ENCODE measurements at places on chromosomes 2 and 18.

GRCh38 chr18:55382277-55382805 lies 205.7 kb downstream of the TCF4 start:
- no peak for DNase-seq

DNA sequence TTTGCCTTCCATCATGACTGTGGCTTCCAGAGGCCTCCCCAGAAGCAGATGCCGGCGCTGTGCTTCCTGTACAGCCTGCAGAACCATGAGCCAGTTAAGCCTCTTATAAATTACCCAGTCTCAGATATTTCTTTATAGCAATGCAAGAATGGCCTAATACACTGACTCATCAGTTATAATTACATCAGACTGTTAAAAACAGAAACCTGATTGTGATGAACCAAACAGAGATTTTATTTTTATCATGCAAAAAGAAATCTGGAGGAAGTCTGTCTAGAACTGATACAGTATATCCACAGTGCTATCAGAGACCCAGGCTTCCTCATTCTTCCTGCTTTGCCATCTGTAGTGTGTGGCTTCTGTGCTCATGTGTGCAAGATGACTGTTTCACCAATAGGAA lies 93.4 kb upstream of the MEX3C start:
- no peak for DNase-seq

DNA sequence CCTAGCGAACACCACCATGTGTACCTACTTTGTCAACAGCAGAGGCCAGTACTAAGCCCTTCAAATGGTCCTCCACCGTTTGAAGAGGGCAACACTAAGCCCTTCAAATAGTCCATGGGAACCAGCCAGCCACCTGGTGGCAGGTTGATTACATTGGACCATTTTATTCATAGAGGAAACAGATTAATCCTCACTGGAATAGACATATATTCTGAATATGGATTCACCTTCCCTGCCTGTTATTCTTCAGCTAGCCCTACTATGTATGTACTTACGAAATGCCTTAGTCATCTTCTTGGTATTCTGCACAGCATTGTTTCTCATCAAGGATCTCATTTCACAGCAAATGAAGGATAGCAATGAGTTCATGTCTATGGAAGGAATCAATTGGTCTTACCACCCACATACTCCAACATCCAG lies 10.0 kb upstream of the ZNF396 start:
- DNase-seq, result no peak

- DNase-seq, result peak; percentile 12
Observed at GRCh38 chr2:151826737-151827157, 1.5 kb downstream of the ARL5A start.

DNA sequence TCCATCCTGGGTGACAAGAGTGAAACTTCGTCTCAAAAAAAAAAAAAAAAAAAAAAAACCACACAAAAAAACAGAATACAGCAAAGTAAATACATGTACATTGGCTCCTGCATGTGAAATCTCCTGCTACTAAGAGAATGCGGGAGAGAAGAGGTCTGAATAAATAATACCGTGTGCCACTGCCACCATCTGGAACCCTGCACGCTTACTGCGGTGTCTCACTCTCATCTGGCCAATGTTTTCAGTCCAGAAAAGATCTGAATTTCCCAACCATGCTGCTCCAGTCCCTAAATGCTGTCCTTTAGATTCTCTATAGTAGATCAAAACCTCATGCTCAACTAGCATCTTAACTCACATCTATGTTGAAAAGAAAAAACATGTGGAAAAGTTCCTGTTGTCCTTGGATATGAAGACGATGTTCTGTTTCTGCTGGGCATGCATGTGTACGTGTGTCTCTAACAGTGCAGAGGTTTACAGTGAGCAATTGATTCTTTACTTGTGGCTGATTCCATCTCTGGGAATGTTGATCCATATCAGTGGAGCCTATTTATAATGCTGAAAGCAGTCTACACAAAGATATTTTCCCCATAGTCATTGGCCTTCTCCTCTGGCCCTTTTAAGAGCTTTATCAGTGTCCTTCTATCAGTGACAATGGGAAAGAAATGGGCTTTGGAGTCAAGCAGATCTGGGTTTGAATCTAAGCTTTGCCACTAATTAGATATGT lies 11.9 kb downstream of the STON1 start:
- no peak for DNase-seq

DNA sequence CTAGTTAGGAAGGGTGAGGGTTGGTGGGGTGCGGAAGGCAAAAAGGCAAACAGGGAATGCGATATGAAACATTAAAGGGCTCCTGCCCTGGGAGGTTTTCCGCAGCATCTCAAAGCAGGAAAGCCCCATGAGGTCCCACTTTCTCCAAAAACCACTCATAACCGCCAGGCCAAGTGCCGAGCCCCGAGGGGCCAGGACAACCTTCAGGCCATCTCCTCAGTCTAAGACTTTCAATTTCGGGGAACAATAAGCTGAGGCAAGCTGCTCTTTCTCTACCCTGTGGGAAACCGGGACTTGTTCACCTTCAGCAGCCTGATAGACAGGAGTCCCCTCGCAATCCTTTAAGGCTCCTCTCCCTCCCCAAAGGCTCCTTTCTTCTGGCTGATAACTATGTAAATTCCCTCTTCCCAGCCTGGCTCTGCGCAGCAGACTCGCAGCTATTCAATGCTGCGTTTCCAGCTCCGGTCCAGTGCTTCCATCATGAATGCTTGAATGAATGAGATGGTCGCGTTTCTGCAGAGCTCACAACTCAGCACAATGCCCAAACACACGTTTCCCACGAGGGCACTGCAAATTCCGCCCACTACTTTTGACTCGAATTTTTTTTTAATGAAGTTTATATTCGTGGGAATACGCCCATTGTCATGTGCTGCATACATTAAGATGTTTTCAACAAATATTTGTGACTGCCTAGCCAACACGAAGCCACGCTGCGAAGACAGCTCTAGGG lies 1.4 kb downstream of the LAMA1 start:
- no peak for DNase-seq

DNA sequence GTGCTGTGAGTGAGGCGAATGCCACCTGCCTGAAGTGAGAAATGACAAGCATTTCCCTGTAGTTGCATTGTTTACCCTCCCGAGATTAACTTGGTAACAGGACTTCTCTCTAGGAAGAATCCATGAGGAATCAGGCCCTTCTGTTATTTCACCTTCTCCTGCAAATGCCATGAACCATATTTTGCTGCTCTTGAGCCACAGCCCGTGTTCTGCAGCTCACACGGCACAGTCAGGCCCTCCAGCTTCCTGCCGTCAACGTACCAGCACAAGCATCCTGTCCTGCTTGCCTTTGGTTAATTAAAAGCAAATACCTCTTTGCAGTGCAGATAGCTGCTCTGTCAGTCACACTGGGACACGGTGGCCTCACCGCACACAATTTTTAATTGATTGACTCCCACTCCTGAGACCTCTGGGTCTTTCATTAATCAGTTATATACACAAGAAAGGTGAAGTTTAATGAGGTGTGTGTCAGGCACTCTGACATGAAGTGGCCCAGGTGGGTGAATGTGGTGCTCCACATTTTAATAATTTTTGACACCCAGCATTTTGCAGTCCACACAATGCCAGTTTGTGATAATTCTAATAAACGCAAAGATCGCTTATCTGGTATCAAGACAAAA lies 95.3 kb upstream of the ASB18 start:
- no peak for DNase-seq

DNA sequence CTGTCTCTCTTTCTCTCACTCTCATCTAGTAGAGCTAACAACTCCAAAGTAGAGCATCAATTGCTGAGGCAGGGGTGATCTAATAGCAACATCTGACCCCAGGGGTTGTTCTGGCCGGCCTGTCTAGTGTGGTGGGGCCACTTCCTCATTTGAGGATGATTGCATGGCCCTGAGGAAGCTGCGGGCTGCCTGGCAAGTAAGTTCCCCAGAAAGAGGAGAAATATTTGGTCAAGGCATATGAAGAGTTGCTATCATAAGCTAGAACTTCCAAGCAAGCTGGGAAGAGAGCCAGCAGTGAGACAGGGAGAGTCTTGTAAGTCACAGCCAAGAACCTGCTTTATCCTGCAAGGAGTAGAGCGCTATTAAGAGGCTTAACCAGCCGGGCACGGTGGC lies 50.8 kb upstream of the TMEM87B start:
- peak; percentile 41 for DNase-seq

DNA sequence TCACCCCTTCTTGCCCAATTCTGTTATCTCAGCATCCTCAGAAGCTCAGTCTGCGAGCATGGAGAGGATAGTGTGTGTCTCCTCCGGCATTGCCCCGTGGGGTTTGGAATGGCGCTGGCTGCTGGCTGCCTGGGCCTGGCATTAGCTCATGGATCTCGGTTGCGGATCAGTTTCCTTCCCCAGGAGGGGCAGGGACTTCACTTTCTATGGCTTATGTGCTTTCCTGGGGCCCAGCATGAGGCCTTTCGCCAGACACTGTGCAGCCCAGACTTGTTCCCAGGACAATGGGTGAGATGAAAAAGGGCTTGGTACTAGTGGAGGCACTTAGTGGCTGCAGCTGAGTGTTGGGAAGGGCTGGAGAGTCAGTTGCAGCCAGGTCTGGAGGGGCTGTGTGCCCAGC lies 143.3 kb downstream of the GLI2 start:
- no peak for DNase-seq

- no peak for DNase-seq
Observed at GRCh38 chr2:235639885-235640284, 146.0 kb downstream of the AGAP1 start.

DNA sequence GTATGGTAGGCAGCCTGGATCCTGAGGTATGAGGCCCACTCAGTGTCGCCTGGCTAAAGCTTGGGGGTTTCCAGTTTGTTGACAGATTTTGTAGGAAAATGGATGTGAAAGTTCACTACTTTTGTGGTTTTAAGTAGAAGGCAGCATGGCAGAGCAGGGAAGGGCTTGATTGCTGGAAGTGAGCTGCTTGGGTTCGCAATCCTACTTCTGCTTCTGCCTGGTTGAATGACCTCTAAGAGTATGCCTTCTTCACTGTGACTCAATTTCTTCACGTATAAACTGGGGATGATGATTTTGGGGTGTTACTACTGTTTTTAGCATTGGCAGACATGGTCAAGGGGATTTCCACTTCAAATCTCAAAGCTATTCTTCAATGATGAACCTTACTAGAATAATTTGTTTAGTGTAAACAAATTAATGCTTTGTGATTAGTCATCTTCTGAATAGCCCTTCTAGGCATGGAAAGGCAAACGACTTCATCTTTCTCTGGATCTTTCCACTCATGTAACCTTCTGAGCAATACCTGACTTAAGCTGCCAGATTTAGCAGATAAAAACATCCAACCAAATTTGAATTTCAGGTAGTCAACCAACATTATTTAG lies 13.2 kb downstream of the BMP10 start:
- no peak for DNase-seq

DNA sequence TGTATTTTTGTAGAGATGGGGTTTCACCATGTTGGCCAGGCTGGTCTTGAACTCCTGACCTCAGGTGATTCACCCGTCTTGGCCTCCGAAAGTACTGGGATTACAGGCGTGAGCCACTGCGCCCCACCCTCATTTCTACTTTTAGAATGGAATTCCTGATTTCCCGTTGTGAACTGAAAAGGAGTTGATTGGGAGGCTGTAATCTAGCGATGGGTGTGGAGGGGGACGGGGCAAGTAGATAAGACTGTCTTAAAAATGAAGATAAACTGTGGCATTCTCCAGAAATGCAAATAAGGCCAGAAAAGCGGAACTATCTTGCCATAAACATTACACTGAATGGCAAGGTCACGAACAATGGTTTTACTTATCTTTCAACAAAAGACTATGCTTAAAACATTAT lies 135.4 kb downstream of the TRIB2 start:
- no peak for DNase-seq

GRCh38 chr18:45569566-45570275 lies 45.6 kb upstream of the SLC14A2 start:
- no peak for DNase-seq

- no peak for DNase-seq
Observed at GRCh38 chr2:215787025-215787424, 226.3 kb downstream of the MREG start.

DNA sequence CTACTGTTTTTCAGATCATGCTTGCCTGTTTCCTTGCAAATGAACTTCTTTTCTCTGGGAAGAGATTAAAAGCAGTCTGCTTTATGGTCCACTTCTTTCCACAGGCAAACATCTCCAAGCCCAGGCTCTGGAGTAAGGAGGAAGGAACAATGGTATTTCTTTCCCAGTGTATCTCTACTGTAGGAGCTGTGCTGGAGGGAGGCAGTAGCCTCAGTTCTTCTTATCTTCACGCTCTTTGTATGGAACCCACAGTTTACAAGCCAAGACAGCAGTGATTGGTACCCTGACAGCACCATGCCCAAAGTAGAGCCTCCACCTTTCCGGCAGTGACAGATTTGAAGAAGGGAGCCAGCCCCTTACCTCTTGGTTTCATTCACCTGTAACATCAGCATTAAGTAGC lies 35.2 kb downstream of the SPOPL start:
- no peak for DNase-seq
